Stimulated activated CD8-positive, alpha-beta memory T cell treated with anti-CD3 and anti-CD28 coated beads, Interleukin-2, amount 100 ng/mL, for 1 hour (primary cell): ENCODE measurements at places on chromosomes 3 and 15.

DNA sequence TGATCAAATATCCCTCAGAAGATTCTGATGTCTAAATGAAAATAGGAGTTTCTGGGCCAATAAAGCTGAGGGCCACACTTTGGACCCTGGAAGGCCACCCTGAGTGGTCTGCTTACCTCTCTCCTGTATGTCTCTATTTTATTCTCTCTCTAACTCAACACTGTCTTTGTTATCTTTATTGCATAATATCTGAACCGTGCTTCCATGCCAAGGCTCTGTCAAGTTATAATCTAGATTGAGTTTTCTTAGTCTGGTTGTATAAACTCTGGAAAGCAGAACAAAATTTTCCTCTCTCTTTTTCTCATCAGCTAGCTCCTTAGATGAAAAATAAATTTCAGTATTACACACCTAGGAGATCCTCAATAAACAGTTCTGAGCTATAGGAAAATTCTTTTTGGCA lies 36.2 kb upstream of the ACTL6A start:
- no peak for DNase-seq

DNA sequence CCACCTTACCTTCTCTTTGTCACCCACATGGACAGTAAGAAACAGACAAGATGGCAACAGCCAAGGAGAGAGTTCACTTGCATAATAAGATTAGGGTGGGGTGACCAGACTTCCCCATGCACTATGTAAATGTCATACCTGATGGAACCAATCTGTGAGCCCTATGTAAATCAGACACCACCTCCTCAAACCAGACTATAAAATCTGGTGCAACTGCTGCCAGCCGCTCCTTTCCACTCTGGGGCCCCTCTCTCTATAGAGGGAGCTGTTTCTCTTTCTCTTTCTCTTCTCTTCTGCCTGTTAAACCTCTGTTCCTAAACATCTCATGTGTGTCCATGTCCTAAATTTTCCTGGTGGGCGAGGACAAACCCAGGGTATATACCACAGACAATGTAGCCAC lies 405.5 kb upstream of the CNTN4 start:
- no peak for DNase-seq

DNA sequence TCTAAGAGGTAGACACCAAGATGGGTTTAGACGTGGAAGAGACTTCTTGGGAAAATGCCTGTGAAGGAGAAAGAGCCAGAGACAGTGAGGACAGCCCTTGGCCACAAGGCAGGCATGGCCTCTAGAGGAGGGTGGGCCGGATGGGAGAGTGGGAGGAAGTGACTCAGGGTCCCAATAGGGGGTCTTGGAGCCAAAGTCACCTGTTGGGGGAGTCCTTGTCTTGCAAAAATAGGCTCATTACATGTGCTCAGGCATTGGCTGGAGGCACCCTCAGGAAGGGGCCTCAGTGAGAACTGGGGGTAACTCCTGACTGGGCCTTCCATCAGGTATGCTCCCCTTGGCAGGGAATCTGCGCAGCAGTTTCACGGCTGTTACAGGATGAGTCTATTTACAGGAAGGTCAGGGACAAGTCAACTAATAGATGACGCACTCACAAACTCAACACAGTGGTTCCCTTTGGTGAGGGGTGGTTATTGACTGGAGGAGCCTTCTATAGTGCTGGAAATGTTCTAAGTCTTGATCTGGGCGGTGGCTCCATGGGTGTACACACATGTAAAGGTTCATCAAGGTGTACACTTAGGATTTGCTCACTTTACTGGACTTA lies 259.6 kb downstream of the XXYLT1 start:
- no peak for DNase-seq

GRCh38 chr3:52873433-52874159 lies 23.8 kb downstream of the STIMATE start:
- DNase-seq: no peak

- no peak for DNase-seq
These were observed 45.3 kb downstream of the OSTN start for GRCh38 chr3:191244242-191244867.

GRCh38 chr3:69326855-69327300 lies 59.0 kb downstream of the FRMD4B start:
- DNase-seq: no peak

DNA sequence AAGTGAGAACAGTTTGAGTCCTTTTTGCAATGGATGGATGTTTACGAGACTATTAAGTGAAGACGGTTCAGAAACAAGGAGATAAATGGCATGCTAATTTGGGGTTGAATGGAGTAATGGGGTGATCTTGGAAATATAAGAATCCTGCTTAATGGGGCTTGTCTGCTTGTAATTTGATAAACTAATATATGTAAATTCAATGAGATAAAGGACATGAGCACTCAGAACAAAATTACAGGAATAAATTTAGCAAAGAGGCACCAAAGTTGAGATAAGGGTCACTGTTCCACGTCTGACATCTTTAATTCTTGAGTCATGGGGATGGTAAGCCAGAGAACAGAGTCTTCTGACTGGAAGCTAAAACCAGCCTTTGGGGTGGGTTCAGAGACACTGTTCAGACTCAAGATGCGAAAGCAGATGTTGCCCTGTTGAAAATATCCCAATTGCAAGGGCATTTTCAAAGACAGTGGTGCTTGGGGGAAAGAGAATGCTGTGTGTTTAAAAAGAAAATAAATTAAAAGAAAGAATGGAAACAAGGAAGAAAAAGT lies 67.8 kb upstream of the CHRNB4 start:
- no peak for DNase-seq

DNA sequence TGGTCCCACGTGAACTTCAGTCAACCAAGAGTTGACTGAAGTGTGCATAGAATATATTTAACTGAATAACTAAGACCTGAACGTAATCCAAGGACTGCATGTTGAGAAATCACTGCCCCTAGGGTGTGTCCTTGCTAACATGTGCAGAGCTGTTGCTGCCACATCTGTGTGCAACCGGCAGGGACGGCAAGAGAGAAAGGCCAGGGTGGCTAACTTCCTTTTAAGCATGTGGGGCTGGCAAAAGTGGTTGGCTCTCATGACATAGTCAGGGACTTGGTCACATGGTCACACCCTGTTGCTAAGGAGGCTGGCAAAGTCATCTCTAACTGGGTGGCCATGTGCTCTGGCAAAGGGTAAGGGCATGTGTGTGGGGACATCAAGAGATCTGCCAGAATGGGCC lies 52.4 kb downstream of the GASK1A start:
- no peak for DNase-seq

- no peak for DNase-seq
These were observed 170.3 kb downstream of the NECTIN3 start for GRCh38 chr3:111241960-111242359.

DNA sequence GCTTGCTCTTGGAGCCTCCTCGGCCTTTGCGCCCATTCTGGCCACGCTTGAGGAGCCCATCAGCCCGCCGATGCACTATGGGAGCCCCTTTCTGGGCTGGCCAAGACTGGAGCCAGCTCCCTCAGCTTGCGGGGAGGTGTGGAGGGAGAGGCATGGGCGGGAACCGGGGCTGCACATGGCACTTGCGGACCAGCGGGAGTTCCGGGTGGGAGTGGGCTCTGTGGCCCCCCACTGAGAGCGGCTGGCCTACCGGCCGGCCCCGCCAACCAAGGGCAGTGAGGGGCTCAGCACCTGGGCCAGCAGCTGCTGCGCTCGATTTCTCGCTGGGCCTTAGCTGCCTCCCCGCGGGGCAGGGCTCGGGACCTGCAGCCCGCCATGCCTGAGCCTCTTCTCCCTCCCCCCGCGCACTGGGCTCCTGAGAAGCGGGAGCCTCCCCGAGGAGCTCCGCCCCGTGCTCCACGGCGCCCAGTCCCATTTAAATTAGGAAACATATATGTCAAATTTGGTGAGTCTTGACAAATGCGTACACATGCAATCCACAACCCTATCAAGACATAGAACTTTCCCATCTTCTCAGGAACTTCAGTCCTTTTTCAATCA lies 97.6 kb upstream of the CNTN3 start:
- no peak for DNase-seq

DNA sequence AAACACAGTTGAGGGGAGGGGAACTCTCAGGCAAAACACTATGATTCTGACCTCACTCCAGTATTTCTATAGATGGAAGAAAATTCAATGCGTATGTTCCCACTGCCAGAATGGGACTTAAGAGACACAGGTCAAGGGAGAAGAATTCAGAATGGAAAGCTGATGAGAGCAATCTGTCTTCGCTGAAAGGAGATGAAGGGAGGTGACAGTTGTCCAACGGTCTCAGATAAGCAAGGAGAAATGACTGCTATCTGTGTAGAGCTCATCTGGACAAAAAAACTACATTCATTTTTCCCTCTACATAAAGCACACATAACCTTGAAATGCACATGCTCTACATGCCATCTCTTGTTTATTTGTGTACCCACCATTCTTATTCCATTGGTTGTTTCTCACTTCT lies 405.1 kb downstream of the LSAMP start:
- DNase-seq: no peak

DNA sequence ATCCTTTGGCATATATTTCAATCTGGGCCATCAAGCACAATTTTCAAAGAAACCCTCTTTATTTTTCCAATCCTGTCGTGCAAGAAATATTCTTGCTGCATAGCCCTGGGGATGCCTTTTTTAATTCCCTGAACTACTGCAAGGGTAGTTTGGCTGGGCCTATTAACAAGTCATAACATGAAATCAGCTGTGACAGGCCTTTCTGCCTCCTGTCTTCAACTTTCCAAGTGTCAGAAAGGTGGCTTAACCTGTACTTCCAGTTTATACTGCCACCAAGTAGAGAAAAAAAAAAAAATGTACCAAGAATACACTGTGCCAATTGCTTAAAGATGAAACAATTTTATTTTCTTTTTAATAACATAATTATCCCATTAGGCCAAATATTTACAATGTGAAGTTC lies 32.4 kb upstream of the SPPL2A start:
- no peak for DNase-seq

GRCh38 chr15:80703965-80704364 lies 8.9 kb downstream of the ABHD17C start:
- DNase-seq: no peak

GRCh38 chr3:53500165-53500777 lies 5.9 kb downstream of the CACNA1D start:
- no peak for DNase-seq

DNA sequence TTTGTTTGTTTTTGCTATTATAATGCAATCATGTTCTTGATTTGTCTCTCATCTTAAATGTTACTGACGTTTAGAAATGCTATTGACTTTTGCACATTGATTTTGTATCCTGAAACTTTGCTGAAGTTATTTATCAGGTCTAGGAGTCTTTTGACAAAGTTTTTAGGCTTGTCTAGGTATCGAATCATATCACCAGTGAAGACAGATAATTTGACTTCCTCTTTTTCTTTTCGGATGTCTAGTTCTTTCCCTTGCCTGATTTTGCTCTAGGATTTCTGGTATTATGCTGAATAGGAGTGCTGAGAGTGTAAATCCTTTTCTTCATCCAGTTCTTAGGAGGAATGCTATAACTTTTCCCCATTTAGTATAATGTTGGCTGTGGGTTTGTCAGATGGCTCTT lies 719.7 kb upstream of the BCHE start:
- DNase-seq: no peak

DNA sequence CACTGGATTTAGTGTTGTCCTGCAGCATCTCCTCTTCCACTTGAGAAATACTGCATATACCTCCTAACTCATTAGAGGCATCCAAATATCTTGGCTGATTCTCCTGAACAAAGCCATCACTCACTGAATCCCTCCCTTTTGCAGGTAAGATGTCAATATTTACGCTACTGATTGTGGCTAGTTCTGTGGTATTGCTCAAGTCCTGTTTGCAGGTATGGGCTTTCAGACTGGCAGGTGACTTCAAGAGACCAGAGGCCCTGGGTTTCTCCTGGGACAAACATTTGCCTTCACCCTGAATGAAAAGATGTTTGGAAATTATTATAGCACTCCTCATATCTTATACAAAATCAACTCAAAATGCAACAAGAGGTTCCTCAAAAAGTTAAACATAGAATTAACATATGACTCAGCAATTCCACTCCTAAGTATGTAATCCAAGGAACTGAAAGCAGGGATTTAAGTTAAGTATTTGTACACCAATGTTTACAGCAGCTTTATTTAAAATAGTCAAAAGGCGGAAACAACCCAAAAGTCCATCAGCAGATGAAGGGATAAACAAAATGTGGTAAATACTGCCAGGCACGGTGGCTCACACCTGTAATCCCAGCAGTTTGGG lies 18.6 kb downstream of the NEK4 start:
- no peak for DNase-seq
